Brain (organoid and tissue), 16 donors: ENCODE measurements at places on chromosomes 13 and 19. TPM values are rescaled to one million over a fixed set of nuclear protein-coding genes. Genes with fewer than 3 reads are reported as not detected.

GRCh38 chr19:35207391-35207871, 21.1 kb downstream of the FAM187B start:
- no peak for DNase-seq

MEIS3 gene
- 24.5 TPM for polyA plus RNA-seq

DNA sequence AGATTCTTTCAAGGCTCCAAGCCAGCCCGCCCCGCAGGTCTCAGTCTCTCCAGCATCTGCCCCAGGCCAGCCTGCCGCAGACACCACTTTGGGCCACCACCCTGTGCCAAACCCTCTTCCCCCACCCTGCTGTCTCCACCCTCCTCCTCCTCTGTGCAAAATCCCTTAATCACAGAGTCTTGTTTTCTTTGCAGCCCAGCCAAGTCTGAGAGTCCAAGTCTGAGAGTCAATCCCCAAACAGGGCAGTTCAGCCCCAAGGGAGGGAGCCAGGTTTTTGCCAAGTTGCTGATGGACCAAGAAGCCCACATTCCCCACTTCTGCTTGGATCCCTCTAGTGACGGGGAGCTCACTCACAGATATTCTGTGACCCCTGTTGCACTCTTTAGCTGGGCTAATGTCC, 3.1 kb downstream of the ADAMTS10 start:
- DNase-seq, result no peak

GRCh38 chr19:48815870-48816501, 5.2 kb upstream of the BCAT2 start:
- no peak for DNase-seq

DNA sequence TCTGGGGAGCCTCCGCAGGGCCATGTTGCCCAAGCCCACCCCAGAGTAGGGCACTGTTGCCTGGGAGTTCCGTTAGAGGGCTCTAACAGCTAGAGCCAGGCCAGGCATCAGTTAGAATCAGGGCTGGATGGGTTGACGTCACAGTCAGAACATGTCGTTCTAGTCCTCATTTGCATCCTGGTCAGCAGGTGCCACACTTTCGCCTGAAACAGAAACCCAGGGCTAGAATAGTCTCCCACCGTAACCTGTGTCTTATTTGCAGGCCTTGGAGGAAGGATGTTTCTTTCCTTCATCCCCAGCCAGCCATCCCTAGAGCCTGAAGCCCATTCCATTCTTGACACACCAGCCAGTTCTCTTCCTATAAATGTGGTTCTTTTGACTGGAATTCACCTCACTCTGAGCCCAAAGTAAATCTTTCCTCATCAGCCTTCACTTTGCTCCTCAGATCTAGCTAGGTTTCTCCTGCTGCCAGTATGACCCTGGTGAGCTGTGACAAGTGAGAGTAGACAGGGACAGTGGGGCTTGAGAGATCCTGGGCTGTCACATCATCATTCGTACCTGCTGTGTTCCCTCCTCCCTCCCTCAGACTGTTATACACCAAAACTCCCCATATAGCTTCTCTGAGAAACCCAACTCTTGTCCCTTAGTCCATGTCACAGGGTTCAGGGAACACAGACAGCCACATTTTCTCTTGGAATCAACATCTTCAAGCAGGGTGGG, 12.2 kb upstream of the CCDC97 start:
- no peak for DNase-seq

- DNase-seq, result peak; percentile 39
Observed at GRCh38 chr19:49119411-49120324, at the start of gene PPFIA3. TSS of gene PPFIA3 (plus strand) at chr19:49119544. CDS start at chr19:49127874, 8,330 bp downstream.
